ENCODE measurements at places on chromosomes 3 and 15. TPM values are rescaled to one million over a fixed set of nuclear protein-coding genes. Genes with fewer than 3 reads are reported as not detected.

APBA2 gene
- 33.1 TPM for total RNA-seq

LMCD1 gene
- total RNA-seq, result 9.5 TPM

LYZL4 gene
- total RNA-seq, result not detected

DNA sequence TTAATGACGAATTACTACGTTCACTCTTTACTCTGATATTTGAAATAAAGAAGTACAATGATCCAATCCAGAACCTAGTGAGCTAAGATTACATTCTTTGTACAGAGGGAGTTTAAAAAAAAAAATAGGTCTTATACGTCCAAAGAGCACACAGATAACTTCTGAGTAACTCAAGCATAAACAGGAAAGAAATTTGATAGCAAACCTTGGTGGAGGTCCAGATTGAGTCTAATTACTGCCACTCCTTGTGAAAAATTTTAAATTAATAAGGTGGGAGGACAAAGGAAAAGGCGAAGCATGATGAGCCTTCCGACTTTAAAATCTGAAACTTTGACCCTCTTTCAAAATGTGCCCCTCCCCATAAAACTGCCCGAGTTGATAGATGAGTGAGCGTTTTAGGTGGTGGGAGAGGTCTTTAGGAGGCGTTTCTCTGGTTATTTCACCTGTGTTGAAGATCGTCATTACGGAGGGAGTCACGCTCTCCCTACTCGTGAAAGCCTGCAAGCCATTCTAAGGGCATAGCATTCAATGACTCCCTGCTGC, 127.0 kb upstream of the ROBO2 start:
- no peak overlapping the region for H3K27ac ChIP-seq
- H3K27me3 ChIP-seq, result no peaks in the 10 kb centered on the region
- DNase-seq, result no peak
- H3K4me1 ChIP-seq, result peaks cover 3% of the 10 kb centered on the region
- no peak overlapping the region for H3K4me3 ChIP-seq

DNA sequence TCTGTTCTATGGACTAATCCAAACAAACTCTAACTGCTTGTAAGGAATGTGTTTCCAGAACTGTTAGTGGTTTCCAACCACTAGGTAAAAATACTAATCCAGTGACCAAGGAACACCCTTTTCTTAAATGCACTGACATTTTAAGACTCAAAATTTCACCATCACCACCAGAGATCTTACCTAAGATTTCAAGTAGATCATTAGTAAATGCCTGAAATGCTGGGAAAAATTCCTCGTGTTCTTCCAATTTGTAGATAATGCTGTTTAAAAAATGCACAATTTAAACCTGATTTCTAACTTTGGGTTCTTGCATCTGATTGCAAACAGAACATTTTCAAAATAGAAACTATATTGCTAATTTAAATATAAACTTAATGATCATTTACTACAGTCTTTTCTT, 63.4 kb downstream of the ESYT3 start:
- no peak overlapping the region for H3K27ac ChIP-seq
- no peaks in the 10 kb centered on the region for H3K27me3 ChIP-seq
- H3K4me3 ChIP-seq, result no peak overlapping the region
- DNase-seq, result no peak
- no peaks in the 10 kb centered on the region for H3K36me3 ChIP-seq
